Hematopoietic multipotent progenitor cell treated with erythropoietin and hydrocortisone succinate and interleukin-3 and kit ligand, for 17 days (in vitro differentiated cells): ENCODE measurements at places on chromosomes 13 and 19.

DNA sequence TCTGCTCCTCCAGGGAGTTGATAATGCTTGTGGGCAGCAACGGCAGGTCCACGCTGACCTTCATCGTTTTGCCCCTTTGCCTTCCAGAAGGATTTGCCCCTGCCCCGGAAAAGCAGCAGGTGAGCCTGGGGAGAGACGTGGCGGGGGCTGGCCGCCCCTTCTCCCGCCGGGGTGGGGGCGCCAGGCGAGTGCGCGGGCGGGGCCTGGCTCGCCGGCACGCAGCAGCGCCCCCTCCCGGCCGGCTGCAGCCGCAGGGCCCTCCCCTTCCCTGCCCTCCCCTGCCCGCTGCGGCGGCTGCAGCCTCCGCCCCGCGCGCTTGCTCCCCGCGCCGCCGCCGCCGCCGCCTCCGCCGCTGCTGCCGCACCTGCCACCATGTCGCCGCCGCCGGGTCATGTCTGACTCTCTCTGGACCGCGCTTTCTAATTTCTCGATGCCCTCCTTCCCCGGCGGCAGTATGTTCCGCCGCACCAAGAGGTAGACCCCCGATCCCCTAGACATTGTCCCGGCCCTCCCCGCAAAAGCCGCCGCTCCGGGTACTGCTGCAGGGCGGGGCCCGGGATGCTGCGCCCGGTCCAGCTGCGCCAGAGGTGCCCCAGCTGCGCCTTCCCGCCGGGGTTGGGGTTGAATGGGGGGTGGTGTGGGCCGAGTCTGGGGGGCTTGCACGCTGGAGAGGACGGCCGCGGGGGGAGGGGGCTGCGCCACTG, at the start of gene MAST1:
Gene MAST1 (plus strand): TSS at position 334 of the 704 bp plus-strand sequence. CDS start 58 bp downstream, at position 392.
- DNase-seq, result peak; percentile 65

- DNase-seq, result no peak
Measured at GRCh38 chr19:38196948-38197656, 26.9 kb downstream of the DPF1 start.

DNA sequence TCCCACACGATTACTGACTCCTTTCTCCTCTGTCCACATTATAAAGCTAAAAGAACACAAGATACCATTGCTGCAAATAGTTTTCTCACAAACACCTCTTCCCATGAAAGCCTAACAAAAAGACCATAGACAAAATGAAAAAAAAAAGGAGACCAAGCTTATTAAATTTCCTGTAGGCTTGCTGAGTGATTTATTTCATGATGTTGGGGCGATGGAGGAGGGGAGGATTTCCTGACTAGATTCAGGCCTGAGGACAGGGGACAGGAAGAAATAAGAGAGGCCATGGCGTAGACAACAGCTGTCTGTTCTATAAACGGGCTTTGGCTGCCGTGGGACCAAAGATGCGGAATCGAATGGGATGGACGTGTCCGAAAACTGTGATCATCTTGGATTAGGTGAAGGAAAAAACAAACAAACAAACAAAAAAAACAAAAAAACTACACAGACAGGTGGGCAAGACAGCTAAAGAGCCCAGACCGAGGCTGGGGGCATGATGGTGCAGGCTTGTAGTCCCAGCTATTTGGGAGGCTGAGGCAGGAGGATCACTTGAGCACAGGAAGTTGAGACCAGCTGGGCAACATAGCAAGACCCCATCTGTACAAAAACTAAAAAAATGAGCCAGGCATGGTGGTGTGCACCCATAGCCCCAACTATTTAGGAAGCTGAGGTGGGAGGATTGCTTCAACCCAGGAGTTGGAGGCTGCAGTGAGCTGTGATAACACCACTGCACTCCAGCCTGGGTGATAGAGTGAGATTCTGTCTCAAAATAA, 5.3 kb downstream of the TMPRSS9 start:
- DNase-seq, result no peak

GRCh38 chr13:108056278-108056677, 159.1 kb downstream of the LIG4 start:
- DNase-seq, result no peak

DNA sequence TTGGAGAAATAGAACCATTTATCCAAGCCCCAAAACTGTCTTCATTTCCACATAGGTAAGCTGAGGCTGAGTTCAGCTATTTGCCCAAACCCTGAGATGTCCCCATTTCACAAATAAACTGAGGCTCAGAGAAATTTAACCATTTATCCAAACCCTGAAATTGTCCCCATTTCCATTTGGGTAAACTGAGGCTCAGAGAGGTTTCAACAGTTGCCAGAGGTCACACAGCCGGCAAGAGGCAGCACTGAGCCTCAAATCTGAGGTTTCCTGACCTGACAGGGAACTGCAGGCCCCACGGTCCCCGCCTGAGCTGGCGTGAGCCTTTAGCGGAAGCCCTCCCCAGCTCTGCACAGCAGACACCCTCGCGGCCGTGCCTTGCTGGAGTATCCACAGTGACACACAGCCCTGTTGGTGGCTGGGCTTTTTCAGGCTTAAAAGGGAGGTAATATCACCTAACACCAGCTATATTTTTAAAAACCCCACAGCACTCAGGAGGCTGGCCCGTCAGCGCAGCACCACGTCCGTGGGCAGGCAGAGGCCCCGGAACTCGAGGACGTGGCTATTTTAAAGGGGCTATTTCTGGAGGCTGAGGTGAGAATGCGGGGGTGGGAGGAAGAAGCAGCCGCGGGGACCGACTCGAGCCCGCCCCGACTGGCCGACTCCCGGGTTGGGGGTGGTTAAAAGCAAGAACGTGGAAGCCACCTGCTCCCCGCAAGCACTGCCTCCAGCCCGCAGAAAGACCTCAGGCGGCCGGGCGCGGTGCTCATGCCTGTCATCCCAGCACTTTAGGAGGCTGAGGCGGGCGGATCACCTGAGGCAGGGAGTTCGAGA, 18.5 kb downstream of the PTPRS start:
- DNase-seq, result no peak

GRCh38 chr13:23469951-23470421, 36.5 kb upstream of the SACS start:
- no peak for DNase-seq

DNA sequence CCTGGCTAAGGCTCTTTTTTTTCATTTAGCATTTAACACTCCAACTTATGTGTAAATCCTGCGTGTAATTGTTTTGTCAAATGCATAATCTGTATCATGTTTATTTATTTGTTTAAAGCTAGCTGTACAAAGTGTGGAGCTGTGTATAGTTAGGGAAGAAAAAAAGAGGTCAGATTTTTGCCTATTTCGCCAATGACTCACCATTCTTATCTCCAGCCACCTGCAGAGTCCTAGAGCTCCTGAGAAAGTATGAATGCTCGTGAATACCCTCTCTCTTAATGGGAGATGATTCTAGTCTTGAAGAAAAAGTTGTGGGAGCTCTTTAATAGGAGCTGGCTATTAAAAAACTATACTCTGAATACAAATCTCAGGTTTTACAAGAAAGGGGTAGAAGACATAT, 778.8 kb upstream of the SLITRK5 start:
- DNase-seq, result no peak

DNA sequence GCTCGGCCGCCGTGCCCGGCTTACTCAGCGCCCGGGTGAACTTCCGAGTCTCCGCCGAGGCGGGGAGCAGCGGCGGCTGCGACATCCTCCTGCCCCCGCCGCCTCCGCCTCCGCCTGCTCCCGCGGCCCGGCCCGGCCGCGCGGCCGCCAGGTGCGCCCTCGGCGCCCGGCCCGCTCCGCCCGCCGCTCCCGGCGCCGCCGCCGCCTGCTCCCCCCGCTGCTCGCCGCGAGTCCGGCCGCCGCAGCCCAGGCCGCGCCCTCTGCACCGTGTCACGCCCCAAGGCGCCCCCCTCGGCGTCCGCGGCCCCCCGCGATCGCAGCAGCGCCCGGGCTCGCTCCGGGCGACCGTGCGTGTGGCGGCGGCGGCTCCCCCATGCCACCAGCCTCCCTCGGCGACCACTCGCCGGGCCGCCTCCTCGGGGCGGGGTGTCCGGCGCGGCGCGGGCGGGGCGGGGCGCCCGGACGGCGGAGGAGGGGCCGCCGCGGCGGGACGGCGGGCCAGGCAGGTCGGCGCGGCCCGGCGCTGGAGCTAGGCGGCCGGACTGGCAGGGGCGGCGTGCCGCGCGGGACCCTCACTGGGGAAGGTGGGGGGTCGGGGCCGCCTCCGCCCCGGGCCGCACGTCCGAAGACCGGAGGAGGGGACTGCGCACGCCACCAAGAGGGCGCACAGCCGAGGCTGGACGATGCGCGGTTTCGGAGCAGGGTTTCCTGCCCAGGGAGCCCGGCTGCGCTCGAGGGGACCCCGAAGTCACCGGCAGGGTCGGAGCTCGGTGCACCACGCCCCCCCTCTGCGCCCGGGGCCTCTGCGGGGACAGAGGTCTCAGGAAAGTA, 108.6 kb upstream of the DOCK9 start:
- DNase-seq, result peak; percentile 47

DNA sequence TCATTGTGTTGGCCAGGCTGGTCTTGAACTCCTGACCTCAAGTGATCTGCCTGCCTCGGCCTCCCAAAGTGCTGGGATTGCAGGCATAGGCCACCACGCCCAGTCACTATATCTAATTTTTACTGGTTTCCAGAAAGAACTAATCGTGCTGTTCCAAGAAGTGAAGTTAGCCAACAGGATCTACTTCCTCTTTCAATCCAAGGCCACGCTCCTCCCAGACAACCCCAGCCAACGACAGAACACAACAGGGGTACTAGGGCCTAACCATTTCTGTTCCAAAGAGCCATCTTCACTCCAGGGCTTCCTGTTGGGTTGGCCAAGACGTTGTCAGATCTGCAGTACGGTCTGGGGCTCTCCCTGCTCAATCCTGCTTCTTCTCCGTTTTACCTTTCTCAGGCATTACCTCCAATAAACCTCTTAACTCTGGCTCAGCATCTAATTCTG, 7.0 kb upstream of the LSM14A start:
- no peak for DNase-seq

- DNase-seq, result no peak
Measured at GRCh38 chr19:7242601-7243258, 51.5 kb downstream of the INSR start.

DNA sequence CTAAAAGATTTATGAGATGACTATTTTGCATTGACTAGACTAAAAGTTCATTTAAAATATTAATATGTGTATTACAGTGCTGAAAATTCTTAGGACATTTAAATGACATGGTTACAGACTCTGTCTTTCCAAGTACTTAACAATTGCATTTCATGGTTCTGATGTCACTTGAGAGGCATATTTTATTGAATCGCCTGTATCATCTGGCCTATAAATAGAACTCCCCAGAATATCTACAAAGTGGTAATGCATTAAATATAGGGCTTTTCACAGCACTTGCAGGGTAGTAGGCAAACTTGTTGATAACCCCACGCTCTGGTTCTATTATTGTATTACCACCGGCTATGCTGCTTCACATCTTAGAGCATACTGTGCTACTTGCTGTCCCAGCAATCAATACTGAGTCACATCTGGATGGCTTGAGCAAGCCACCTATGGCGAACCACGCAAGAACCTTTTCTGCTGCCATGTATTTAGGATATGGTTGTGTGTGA, 400.6 kb downstream of the HS6ST3 start:
- DNase-seq, result no peak

GRCh38 chr13:98581971-98582702, 5.2 kb upstream of the STK24 start:
- DNase-seq, result no peak

DNA sequence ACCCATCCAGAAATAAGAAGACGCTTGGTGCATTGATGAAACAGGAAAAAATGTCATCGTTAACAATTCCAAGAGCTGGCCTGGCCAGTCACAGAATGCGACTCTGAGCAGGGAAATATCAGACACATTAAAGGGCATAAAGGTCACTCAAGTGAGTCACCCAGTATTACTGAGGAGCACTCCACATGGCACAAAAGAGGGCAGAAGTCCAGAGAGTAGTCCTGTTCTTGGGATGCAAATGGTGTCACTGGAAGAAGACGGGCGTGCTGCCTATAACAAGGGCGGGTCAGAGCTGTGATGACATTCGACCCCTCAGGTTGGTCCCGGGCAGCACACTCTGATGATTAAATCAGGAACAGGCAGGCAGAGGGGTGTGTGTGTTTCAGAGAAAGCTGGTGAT, 720.3 kb downstream of the UQCRFS1 start:
- DNase-seq, result no peak

DNA sequence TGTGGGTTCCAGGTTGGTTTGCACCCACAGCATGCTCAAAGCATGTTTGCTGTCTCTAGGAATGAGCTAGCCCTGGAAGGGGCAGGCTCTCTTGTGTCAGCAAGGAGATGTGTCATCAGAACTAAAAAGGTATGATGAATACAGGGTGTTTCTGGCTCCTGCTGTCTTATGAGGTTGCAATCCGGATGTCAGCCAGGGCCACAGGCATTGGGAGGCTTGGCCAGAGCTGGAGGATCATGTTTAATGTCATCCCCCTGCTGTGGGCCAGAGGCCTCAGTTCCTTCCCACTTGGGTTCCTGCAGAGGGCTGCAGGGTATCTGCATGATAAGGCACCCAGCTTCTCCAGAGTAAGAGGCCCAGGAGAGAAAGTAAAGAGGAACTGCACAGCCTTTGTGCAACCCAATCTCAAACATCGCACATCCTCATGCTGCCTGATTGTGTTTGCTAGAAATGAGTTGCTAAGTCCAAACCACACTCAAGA, 193.6 kb downstream of the COL4A1 start:
- no peak for DNase-seq

- no peak for DNase-seq
Measured at GRCh38 chr13:110232142-110232541, 74.8 kb downstream of the COL4A1 start.

DNA sequence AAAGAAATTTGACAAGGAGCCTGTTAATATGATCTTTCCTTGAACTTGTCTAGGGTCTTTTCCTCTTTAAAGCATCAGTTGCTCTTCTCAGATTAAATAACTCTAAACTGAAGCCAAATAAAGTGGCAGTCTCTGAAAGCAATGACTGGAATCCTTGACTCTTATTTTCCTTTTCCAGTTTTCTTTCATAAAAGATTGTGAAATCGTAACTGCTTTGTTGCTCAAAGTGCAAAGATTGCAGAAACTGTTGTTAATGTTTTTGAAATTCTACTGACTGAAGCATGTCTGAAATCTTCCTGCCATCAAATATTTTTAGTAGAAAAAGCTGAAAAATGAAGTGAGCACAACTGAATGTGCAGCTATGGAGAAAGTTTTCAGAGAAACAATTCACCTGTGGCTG, 1.9 kb downstream of the NHLRC3 start:
- DNase-seq, result no peak

DNA sequence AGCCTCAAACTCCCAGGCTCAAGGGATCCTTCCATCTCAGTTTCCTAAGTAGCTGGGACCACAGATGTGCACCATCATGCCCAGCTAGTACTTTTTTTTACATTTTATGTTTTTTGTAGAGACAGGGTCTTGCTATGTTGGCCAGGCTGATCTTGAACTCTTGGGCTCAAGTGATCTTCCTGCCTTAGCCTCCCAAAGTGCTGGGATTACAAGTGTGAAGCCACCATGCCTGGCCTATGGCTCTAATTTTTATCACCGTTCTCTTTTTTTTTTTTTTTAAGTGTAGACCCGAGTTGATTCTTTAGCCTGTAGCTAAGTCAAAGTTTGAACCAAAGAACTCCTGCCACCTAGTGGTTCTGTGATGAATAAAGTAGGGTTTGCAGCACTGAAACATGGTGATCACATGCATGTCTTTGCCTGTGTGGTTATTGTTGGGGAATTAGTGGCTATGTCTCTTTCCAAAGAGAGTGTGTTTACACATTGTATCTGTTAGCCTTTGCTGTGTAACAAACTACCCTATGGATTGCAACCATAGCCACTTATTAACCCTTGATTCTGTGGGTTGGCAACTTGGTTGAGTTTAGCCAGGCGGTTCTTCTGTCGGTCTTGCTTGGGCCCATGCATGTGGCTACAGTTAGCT, 11.6 kb downstream of the NFILZ start:
- DNase-seq, result no peak

GRCh38 chr19:1845642-1846041, 2.6 kb downstream of the REXO1 start:
- no peak for DNase-seq

- DNase-seq, result no peak
Measured at GRCh38 chr19:16970821-16971220, 55.8 kb downstream of the CPAMD8 start.
